Urothelium cell line (cell line): ENCODE measurements at places on chromosomes 5 and 9.

GRCh38 chr5:56751572-56752313 is 63.6 kb upstream of the MAP3K1 start:
- DNase-seq, result no peak

GRCh38 chr5:127865273-127865672 is 162.1 kb downstream of the CCDC192 start:
- DNase-seq, result no peak

- DNase-seq, result no peak
These were observed 88.8 kb upstream of the CTNNA1 start for GRCh38 chr5:138664276-138664943.

- no peak for DNase-seq
These were observed 976.6 kb upstream of the SEMA6A start for GRCh38 chr5:117551236-117551635.

DNA sequence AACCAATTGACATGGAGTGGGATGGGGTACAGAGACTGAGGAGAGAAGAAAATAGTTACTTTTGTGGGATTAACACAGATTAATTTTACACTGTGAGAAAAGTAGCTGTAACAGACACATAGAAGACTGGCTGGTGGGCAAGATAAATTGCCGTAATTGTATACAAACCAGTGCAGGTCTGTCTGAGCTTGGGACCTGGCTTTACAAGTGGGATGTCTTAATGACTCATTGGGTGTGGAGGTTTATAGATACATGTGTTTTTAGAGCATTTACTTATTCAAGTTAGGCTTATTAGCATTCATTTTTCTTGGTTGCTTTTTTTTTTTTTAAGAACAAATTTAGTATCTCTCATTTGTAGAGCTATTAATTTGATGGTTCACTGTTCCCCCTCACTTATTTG is 37.5 kb downstream of the SLC44A1 start:
- DNase-seq, result no peak

DNA sequence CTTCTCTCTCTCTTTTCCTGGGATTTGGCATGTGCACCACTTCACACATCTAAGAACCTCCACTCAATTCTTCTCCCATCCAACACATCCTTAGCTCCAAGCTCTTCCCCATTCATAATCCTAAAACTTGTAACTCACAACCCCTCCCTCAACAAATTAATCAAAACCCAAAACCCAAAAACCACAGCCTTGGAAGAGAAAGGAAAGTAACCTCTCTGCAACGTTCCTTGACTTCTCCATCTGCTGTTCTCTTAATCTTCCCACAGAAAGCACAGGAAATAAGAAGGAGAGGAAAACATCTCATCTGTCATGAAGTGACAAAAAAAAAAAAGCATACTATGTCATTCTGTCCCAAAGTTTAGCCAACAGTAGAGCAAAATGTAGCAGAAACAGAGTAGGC is 66.2 kb downstream of the DRD1 start:
- no peak for DNase-seq

DNA sequence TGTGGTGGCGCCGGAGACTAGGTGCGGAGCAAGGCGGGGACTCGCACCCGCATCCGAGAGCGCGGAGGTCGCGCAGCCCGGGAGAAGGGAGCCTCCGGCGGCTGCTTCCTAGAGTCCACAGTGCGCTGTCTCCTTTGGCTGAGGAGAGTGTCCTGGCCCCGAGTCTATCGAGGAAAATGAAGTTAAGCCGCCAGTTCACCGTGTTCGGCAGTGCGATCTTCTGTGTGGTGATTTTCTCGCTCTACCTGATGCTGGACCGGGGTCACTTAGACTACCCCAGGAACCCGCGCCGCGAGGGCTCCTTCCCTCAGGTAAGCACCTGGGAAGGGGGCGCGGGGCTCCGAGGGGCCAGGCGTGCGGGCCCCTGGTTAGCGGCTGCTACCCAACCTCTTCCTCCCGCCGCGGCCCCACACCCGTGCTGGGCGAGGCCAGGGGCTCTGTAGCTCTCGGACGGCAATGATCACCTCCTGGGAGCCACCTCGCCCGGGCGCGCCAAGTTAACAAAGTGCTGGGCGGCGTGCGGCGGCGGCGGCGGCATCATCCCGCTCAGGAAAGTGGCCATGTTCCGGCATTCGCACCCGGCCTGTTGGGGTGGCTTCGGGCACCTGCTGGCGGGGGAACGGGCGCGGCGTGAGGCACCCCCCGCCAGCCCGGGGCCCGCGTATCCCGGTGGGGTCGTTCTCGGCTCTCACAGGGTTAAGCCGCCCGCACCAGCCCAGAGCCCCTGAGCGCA is 681 bp downstream of the MAN2A1 start:
- DNase-seq, result peak; percentile 36

GRCh38 chr5:73487815-73488214 is 10.4 kb upstream of the BTF3 start:
- no peak for DNase-seq

DNA sequence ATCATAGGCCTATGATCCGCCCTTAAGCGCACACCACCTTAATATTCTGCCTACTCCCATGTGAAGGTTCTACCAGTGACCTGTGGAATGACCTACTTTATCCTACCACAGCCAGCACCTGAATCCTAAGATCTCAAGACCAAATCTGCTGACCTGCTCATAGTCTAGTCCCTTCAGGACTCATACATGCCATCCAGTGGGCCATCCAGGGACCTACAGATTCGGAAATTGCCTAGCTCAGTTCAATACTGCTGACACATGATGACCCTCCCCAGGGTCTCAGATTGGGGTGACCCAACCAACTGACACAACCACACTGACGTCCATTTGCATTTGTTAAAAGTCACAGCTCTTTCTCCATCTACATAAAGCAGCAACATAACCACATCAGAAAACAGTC is 443.8 kb upstream of the ST8SIA4 start:
- DNase-seq, result no peak

- peak; percentile 74 for DNase-seq
These were observed 1.9 kb downstream of the SPARC start for GRCh38 chr5:151684690-151685361.

GRCh38 chr5:143889986-143890385 is 78.0 kb downstream of the HMHB1 start:
- no peak for DNase-seq

DNA sequence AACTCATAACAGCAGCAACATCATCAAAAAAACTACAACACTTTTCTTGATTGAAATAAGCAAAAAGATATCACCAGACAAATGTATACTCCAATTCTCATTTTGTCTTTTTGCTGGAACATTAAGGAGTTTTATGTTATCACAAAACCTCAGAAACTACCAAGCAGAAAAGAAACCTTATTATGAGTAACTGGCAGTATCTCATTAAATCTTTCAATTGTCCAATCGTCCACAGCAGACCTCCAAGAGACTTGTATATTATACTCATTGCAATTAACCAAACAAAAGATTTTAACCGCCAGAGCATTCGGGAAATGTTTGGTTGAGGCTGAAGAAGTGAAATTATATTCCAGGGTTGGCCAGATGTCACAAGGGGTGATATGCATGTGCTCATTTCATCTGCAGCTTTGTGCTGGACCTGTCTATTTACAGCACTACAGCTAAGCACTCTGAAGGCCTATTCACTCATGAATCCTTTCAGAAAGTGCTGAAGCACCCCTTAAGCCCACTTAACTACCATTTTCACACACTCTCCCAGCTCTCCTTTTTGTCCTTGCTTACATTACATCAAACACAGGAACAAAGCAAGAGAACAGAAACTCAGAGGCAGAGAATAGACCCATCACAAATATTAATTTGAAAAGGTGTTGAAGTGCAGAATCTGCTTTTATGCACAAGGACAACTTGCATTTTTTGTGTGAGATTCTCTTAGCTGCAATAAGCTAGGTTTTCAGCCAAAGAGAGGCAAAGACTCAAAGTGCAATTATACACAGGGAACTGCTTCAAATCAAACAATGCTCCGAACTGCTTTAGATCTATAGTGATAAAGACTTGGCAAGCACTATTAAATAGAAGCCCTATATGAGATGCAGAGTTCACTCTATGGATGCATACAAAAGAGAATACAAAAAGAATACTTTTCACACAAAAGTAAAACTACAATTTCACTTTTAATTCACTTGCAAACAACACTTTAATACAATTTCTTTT is 150.4 kb upstream of the POU5F2 start:
- DNase-seq, result no peak

DNA sequence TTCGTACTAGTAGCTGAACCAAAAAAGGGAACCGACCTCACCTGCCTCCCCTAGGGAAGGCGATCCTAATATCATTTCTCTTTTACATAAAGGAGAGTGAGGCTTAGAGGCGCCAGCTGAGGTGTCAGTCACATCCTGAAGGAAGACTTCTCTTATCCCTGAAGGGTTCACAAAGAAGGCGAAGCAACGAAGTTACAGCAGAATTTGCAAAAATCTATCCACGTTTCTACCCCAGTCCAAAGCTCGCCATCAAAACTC is 598 bp upstream of the KIAA1191 start:
- DNase-seq, result no peak

- DNase-seq, result no peak
These were observed 15.5 kb downstream of the IRX4 start for GRCh38 chr5:1867114-1867814.

- DNase-seq, result no peak
These were observed 271.8 kb downstream of the FANCC start for GRCh38 chr9:95045751-95046150.

- no peak for DNase-seq
These were observed 56.3 kb upstream of the EXOC3 start for GRCh38 chr5:386432-387341.

DNA sequence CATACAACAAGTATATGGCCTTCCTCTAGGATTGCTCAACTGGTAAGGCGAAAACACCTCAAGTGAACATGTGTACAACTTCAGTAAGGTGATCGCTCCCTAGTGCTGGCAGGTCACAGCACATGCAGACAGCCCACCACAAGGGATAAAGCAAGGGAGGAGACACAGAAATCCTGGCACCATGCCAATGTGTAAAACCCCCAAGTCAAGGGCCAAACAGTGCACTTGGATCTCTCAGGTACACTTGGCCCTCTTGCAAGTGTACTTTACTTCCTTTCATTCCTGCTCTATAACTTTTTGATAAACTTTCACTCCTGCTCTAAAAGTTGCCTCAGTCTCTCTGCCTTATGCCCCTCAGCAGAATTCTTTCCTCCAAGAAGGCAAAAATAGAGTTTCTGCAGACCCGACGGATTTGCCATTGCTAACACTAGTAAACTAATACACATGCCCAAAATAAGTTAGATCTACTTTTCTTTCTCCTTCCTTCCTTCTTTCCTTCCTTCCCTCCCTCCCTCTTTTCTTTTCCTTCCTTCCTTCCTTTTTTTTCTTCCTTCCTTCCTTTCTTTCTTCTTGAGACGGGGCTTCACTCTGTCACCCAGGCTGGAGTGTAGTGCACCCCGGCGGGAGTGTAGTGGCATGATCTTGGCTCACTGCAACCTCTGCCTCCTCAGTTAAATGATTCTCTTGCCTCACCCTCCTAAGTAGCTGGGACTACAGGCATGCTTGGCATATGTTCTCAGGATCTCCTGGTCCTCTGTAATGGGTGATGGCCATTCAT is 6.8 kb upstream of the LNPEP start:
- no peak for DNase-seq

DNA sequence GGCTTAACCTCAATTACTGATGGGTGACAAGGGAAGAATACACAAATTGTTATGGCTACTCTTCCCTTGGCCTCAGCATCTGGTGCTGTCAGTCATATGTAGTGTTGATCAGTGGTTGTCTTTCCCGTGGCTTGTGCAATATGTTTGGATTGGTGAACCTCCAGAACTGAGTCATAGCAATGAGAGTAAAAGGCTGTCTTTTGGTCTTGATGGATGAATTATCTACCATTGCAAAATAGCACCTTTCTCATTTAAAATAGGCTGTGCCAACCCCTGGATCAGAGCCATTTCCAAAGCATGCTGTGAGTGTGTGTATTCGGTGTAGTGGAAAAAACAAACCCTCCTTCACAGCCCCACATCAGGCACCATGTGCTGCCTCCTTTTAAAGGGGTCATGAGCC is 14.6 kb upstream of the F2R start:
- DNase-seq, result peak; percentile 24

- DNase-seq, result no peak
These were observed 22.5 kb downstream of the APBA1 start for GRCh38 chr9:69649566-69650250.

- no peak for DNase-seq
These were observed 2.1 kb downstream of the NR3C1 start for GRCh38 chr5:143401227-143402016.

GRCh38 chr9:14256588-14256987 is 57.4 kb downstream of the NFIB start:
- DNase-seq, result no peak

GRCh38 chr5:98263084-98263483 is 510.4 kb upstream of the RGMB start:
- no peak for DNase-seq

DNA sequence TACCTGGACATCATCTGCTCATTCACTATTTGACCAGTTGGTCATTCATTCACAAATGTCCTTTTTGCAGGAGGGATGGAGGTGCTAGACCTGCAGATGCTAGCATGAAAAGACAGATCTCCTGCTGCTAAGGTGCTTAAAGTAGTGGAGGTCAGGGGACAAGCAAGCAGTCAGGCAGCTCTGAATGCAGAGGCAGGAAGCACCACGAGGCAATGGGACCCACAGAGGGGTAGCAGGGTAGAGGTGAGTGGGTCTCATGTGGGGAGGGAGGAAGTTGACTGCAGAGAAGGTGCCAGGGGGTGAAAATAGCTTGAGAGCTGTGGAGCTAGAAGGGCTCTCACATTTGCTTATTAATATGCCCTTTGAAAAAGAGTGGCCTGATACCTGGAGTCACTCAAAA is 25.2 kb downstream of the FXN start:
- no peak for DNase-seq

- no peak for DNase-seq
These were observed 226.0 kb upstream of the C9orf72 start for GRCh38 chr9:27799326-27799725.

- no peak for DNase-seq
These were observed 19.6 kb upstream of the FOCAD start for GRCh38 chr9:20664501-20664900.

DNA sequence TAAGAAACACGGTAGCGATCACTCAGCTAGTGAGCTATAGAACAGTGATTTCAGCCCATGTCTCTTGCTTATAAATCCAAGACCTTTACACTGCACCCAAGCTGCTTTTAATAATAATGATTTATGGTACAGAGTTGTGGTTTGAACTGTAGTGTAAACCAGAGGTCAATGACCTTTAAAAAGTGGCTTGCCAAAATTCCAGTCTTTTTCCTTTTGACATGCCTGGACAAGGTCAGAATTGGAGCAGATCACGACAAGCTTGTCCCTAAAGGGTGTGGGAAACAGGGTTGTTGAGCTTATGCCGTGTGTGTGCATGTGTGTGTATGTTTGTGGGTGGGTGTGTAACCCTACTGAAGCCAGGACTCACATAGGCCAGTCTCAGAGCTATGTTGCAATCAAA is 225.3 kb upstream of the CLINT1 start:
- no peak for DNase-seq

- no peak for DNase-seq
These were observed 6.7 kb downstream of the OR1K1 start for GRCh38 chr9:122806661-122807060.

DNA sequence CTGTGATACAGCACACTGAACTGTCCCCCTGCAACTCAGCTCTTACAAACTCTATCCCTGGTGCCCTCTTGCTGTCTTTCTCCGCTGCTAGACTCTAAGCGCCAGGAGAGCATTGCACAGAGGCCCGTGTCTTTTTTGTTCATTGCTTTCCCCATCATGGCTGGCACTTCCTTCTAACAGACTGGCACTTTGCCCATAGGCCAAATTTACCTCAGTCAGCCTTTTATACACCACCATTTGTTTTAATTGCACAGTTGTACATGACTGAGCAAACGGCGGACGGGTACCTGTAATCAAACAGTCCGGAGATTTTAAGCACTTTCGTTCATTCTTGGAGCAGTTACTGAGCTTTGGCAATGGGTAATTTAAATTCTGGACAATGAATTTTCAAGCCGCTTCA is 102.2 kb upstream of the CLINT1 start:
- no peak for DNase-seq

GRCh38 chr5:170504616-170505266 is 921 bp downstream of the KCNIP1 start:
- no peak for DNase-seq
